Keratinocyte (primary cell): ENCODE measurements at places on chromosomes 11 and 22.

GRCh38 chr11:109970516-109971183 is 122.5 kb upstream of the ZC3H12C start:
- H3K4me3 ChIP-seq, result no peak overlapping the region
- H3K4me1 ChIP-seq, result peaks cover 10% of the 10 kb centered on the region
- H3K36me3 ChIP-seq, result no peaks in the 10 kb centered on the region
- no peak for DNase-seq
- H3K27me3 ChIP-seq, result no peaks in the 10 kb centered on the region

- H3K36me3 ChIP-seq, result no peaks in the 10 kb centered on the region
- H3K4me1 ChIP-seq, result peaks cover 19% of the 10 kb centered on the region
- H3K4me3 ChIP-seq, result no peak overlapping the region
- no peak overlapping the region for H3K27ac ChIP-seq
Observed at GRCh38 chr22:24947881-24948280, 1.4 kb upstream of the LHFPL7 start.

DNA sequence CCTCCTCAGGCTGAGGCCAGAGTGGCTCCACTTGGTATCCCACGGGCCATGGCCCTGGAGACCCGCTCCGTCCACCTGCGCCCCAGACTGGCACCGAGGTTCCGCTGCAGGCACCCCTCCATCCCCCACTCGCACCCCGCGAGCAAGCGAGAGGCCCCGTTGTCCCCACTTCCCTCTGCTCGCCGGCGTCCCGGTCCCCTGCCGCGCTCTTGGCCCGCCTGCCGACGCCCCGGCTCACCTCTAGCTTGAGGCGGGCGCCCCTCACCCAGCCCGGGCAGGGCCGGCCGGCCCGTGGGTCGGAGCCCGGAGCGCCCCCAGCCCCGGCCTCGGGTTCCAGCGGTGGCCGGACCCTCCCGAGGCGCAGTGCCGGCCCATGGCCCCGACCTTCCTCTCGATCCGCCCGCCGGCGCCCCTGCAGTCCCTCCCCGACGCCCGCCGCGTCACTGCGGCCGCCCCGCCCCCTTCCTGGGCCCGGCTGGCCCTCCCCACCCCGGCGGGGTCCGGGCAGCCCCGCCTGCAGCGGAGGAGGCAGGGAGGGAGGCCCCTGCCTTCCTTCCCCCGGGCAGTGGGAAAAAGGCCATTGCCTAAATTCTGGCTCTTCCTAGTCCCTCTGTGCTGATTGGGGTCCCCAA is at the start of gene PITPNM1:
PITPNM1 (minus strand) TSS at position 414 of the 632 bp plus-strand sequence. CDS start 1,183 bp downstream, outside the sequence.
- H3K27me3 ChIP-seq, result no peaks in the 10 kb centered on the region
- peak within 1 kb of the TSS; percentile 79 for H3K27ac ChIP-seq
- no peak for DNase-seq
- H3K4me1 ChIP-seq, result peaks cover 27% of the 10 kb centered on the region
- peak within 1 kb of the TSS; percentile 92 for H3K4me3 ChIP-seq

DNA sequence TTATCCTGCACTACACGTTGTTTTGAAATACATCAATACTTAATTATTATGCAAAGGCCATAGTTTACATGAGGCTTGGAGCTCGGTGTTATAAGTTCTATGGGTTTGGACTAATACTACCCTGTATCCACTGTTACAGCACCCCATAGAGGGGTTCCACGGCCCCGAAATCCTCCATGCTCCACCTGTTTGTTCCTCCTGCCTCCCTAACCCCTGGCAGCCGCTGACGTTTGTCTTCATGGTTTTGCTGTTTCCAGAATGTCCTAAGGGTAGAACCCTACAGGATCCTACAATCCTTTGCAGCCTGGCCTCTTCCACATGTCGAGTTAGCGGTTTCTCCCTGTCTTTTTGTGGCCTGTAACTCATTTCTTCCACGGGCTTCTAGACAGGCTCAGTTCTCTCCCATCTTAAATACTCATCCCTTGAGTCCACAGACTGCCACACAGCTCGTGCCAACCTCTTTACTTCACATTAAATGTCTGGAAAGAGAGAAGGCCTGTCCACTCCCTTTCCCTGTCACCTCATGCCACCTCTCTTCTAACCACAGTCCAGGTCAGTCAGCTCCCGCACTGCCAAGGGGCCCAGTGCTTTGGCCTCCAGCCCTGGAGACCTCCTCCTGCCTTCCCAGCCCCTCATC is 42.4 kb upstream of the TH start:
- no peak overlapping the region for H3K27ac ChIP-seq
- peaks cover 7% of the 10 kb centered on the region for H3K4me1 ChIP-seq

DNA sequence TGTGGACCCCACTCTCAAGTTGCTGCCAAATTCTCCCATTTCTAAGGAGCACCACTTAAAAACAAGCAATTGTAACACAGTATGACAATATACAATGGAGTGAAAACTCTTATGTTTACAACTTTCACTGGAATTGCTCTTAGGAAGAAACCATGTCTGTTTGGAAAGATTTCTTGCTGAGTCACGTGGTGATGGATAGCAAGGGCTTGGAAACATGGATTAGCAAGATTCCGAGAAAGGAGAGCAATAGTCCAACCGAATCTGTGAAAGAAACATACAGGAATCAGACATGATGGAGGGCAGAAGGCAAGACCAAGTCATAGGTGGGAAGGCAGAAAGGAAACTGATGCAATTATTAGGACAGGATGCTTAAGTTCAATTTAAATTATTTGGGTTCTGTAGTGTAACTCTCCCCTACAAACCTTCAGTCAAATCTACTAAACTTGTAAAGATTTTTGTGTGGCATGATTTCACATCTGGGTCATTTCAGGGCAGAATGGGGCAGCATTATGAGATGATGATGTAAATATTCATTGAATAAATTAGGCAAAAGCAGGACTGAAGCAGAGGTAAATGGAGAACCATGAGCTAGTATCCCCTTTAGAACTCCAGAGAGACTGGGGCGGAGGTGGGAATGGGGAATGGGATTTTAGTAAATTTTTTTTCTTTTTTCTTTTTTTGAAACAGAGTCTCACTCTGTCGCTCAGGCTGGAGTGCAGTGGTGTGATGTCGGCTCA is 27.8 kb upstream of the THY1 start:
- no peaks in the 10 kb centered on the region for H3K36me3 ChIP-seq
- H3K4me1 ChIP-seq, result peaks cover 14% of the 10 kb centered on the region
- H3K27ac ChIP-seq, result no peak overlapping the region
- H3K4me3 ChIP-seq, result no peak overlapping the region

DNA sequence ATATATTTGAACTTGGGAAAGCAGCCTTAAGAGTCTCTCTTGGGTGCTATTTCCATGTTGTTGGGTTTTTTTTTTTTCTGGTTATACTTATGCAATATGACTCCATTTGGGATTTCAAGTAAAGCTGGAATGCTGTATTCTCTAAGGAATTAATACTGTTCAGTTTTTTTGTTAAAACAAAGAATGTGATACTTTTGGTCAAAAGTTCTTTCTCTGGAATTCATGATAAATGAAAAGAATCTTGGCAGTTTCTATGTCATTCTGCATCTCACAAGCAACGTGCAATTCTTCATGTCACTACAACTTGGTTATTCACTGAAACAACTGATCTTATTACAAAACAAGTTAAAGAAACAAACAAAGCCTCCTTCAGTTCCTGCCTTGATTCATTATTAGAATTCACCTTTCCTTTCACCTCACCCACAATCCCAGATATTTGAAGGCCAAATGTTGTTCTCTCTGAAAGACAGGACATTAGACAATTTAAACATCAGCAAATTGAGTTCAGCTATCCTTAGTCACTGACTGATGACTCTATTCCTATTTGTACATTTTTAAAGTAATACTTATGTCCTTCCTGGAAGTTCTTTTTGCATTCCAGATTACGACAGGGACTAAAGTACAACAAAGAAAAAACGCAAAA is 176.2 kb downstream of the SBF2 start:
- DNase-seq, result no peak
- H3K36me3 ChIP-seq, result no peaks in the 10 kb centered on the region

DNA sequence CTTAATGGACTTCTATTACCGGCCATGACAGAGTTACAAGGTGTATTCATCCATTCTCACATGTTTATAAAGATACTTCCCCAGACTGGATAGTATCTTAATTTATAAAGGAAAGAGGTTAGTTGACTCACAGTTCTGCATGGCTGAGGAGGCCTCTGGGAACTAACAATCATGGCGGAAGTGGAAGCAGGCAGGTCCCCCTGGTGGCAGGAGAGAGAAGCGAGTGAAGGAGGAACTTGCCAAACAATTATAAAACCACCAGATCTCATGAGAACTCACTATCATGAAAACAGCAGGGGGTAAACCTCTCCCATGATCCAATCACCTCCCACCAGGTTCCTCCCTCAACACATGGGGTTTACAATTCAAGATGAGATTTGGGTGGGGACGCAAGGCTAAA is 170.0 kb upstream of the PDGFD start:
- H3K36me3 ChIP-seq, result no peaks in the 10 kb centered on the region
- no peak overlapping the region for H3K27ac ChIP-seq
- H3K4me1 ChIP-seq, result peaks cover 8% of the 10 kb centered on the region
- DNase-seq, result no peak

DNA sequence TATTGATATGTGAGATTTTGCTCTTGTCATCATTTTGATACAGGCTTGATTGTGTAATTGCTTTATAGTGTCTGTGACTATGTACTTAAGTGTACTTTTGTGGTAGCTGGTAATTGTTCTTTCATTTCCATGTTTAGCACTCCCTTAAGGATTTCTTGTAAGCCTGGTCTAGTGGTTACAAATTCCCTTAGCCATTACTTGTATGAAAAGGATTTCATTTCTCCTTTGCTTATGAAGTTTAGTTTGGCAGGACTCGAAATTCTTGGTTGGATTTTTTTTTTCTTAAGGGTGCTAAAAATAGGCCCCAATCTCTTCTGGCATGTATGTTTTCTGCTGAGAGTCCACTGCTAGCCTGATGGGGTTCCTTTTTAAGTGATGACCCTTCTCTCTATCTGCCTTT is 346.8 kb downstream of the JRKL start:
- no peak overlapping the region for H3K27ac ChIP-seq
- DNase-seq, result no peak
- no peak overlapping the region for H3K4me3 ChIP-seq
- H3K36me3 ChIP-seq, result no peaks in the 10 kb centered on the region
- no peaks in the 10 kb centered on the region for H3K27me3 ChIP-seq

GRCh38 chr11:45341372-45341771 is 55.2 kb upstream of the SYT13 start:
- peaks cover 5% of the 10 kb centered on the region for H3K4me1 ChIP-seq
- no peak for DNase-seq
- H3K36me3 ChIP-seq, result no peaks in the 10 kb centered on the region
- H3K27me3 ChIP-seq, result no peaks in the 10 kb centered on the region

GRCh38 chr22:27636716-27637508 is 164.6 kb downstream of the MN1 start:
- peaks cover 10% of the 10 kb centered on the region for H3K4me1 ChIP-seq
- H3K36me3 ChIP-seq, result no peaks in the 10 kb centered on the region
- DNase-seq, result no peak
- no peaks in the 10 kb centered on the region for H3K27me3 ChIP-seq

GRCh38 chr22:49633010-49633324 is 194.7 kb downstream of the BRD1 start:
- H3K36me3 ChIP-seq, result no peaks in the 10 kb centered on the region
- H3K4me1 ChIP-seq, result no peaks in the 10 kb centered on the region
- DNase-seq, result no peak
- H3K27me3 ChIP-seq, result no peaks in the 10 kb centered on the region

GRCh38 chr11:18081551-18081950 is 24.3 kb downstream of the SAAL1 start:
- no peak overlapping the region for H3K27ac ChIP-seq
- no peak overlapping the region for H3K4me3 ChIP-seq
- H3K4me1 ChIP-seq, result no peaks in the 10 kb centered on the region

- DNase-seq, result no peak
- no peaks in the 10 kb centered on the region for H3K4me1 ChIP-seq
- H3K4me3 ChIP-seq, result no peak overlapping the region
- no peaks in the 10 kb centered on the region for H3K36me3 ChIP-seq
Observed at GRCh38 chr11:5737091-5737490, 843 bp downstream of the OR56B1 start.

DNA sequence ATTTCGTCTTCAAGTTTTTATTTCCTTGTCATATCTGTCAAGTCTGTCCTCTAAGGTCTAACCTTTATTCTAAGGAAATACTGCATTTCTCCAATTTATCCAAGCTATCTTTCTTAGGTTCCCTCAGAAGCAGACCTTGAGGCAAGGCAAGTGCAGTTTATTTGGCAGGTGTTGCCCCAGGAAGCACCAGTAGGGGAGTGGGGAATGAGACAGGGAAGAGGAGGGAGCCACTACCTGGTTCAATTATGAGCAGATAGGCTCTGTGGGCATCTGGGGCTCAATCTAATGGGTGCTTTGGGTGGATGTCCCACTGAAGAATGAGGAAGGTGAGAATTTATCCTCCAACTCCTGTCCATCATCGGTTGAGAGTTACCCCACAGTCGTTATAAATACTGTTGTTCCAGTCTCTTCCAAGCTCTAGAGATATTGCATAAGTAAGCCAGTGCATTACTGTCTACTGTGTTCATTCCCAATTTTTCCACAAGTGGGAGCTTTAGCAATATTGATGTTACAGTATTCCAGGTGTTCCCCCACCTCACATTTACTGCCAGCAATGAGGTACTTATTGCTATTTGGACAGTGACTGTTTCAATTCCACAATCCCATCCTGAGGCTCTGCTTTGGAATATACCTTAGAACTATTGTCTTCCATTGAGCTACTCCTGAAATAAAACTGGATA is 154.9 kb upstream of the CEP126 start:
- H3K27me3 ChIP-seq, result no peaks in the 10 kb centered on the region
- no peaks in the 10 kb centered on the region for H3K36me3 ChIP-seq
- no peaks in the 10 kb centered on the region for H3K4me1 ChIP-seq
- no peak overlapping the region for H3K4me3 ChIP-seq
- DNase-seq, result no peak

- H3K4me3 ChIP-seq, result no peak overlapping the region
- no peaks in the 10 kb centered on the region for H3K36me3 ChIP-seq
- no peak for DNase-seq
- H3K27ac ChIP-seq, result no peak overlapping the region
- no peaks in the 10 kb centered on the region for H3K27me3 ChIP-seq
- no peaks in the 10 kb centered on the region for H3K4me1 ChIP-seq
Observed at GRCh38 chr22:47965896-47966295, 1203.4 kb downstream of the TBC1D22A start.

GRCh38 chr11:12529041-12529440 is 145.2 kb upstream of the TEAD1 start:
- no peak overlapping the region for H3K4me3 ChIP-seq
- no peak overlapping the region for H3K27ac ChIP-seq
- H3K4me1 ChIP-seq, result peaks cover 18% of the 10 kb centered on the region
- H3K27me3 ChIP-seq, result no peaks in the 10 kb centered on the region
